ENCODE measurements at places on chromosomes 4 and X. TPM values are rescaled to one million over a fixed set of nuclear protein-coding genes. Genes with fewer than 3 reads are reported as not detected.

The HSFX2 gene
- total RNA-seq: 0.18 TPM

The RBPJ gene
- 12.0 TPM for total RNA-seq

The BGN gene
- total RNA-seq: not detected

The FAM53A gene
- total RNA-seq: 1.00 TPM

The OGT gene
- total RNA-seq: 37.6 TPM

The HSFX3 gene
- total RNA-seq: not detected

The TMEM47 gene
- 1.5 TPM for total RNA-seq

The DMD gene
- 0.02 TPM for total RNA-seq

The AFM gene
- not detected for total RNA-seq

The POLN gene
- total RNA-seq: 0.53 TPM

The SHROOM4 gene
- total RNA-seq: not detected

The PPP3CA gene
- total RNA-seq: 23.9 TPM

The GAGE13 gene
- not detected for total RNA-seq

Measured in A549 treated with AZD2906 at 1 μM for 4 hours (cell line).